Stimulated activated CD4-positive, alpha-beta T cell treated with anti-CD3 and anti-CD28 coated beads, Interleukin-4, amount 100 ng/mL, for 4 hours (primary cell): ENCODE measurements at places on chromosomes 12 and 14.

- DNase-seq, result no peak
Observed at GRCh38 chr12:46380022-46380796, 7.6 kb upstream of the SLC38A2 start.

DNA sequence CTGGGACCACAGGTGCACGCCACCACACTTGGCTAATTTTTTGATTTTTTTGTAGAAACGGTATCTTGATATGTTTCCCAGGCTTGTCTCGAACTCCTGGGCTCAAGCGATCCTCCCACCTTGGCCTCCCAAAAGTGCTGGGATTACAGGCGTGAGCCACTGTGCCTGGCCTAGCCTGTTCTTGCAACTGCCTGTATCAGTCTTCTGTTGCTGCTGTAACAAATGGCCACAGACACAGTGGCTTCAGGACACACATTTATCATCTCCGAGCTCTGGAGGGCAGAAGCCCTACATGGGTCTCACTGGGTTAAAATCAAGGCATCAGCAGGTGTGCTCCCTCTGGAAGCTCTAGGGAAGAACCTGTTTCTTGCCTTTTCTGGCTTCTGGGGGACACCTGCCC lies 79.9 kb upstream of the NCOR2 start:
- DNase-seq, result no peak

DNA sequence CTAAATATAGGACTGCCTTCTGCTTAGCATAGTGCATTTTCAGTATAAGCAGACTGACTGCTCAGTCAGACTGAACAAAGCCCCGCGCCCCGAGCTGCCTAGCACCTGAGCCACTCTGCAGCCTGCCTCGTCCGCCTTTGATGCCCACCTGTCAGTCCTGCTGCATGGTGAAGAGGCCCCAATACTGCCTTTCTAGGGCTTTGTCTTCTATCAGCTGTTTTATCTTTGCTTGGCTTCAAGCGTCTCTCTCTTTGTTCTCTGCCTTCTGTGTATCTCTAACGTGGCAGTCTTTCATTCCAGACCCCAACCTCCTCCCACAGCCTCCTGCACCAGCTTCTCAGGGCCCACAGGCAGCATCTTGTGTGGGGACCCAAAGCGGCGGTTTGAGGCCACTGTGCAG lies 1001.0 kb downstream of the VRK1 start:
- DNase-seq, result no peak

- no peak for DNase-seq
Observed at GRCh38 chr14:75044322-75044721, 6.9 kb downstream of the MLH3 start.

- DNase-seq, result no peak
Observed at GRCh38 chr14:61188978-61189808, 91.9 kb downstream of the TMEM30B start.
